Sigmoid colon (tissue), 7 donors: ENCODE measurements at places on chromosomes 5 and 9. TPM values are rescaled to one million over a fixed set of nuclear protein-coding genes. Genes with fewer than 3 reads are reported as not detected.

The NSMF gene
- 21.8 TPM for total RNA-seq

- no peak for DNase-seq
Observed at GRCh38 chr9:132446887-132447286, 36.9 kb downstream of the CFAP77 start.

DNA sequence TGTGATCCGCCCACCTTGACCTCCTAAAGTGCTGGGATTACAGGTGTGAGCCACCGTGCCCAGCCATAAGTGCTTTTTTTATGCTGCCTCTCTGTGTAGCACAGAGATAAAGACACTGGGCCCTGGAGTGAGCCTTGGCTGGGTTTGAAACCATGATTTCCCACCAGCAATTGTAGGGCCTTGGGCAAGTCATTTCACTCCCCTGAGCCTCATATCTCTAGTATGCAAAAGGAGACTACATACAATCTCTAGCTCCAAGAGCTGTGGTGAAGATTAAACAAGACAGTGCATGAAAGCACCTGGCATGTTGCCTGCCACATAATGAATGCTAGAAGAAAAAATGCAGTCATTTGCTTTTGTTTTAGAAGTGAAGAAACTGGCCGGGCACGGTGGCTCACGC, 3.9 kb downstream of the FABP6 start:
- DNase-seq, result no peak

The SLC23A1 gene
- total RNA-seq, result not detected

- no peak for DNase-seq
Observed at GRCh38 chr5:156191547-156191946, 135.4 kb upstream of the SGCD start.

- DNase-seq, result no peak
Observed at GRCh38 chr9:16105168-16106020, 552.6 kb downstream of the CCDC171 start.

The CDK7 gene
- total RNA-seq, result 17.1 TPM

DNA sequence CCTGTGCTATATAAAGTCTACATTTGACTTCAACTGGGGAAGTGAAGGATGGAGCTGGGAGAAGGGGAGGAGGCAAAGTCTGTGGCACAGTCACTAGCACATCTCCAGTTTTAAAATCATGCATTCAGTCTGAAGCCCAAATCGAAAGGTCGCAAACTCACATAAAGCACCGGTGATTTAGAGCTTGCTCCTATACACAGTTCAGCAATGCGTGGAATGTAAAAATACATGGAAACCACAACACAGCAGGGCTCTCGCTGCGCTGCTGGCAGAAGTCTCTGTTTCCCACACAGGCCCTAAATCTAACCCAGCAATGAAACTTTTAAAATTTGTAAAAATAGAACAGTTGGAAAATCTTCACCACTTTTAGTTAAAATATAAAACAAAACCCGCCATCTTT, 68.2 kb downstream of the EBF1 start:
- no peak for DNase-seq

GRCh38 chr5:6356578-6357164, 21.7 kb downstream of the MED10 start:
- DNase-seq, result no peak

The FGD3 gene
- 3.7 TPM for total RNA-seq

- DNase-seq, result no peak
Observed at GRCh38 chr5:171701100-171701541, 84.5 kb upstream of the SMIM23 start.

GRCh38 chr5:31211098-31211497, 17.6 kb downstream of the CDH6 start:
- DNase-seq, result no peak
